ENCODE measurements at places on chromosomes 11 and 22.

GRCh38 chr11:32348502-32348901 is 86.8 kb downstream of the WT1 start:
- no peaks in the 10 kb centered on the region for H3K36me3 ChIP-seq
- peaks cover 3% of the 10 kb centered on the region for H3K4me1 ChIP-seq
- no peak overlapping the region for H3K4me3 ChIP-seq
- DNase-seq: no peak
- peaks cover 12% of the 10 kb centered on the region for H3K27me3 ChIP-seq

GRCh38 chr11:106369224-106369623 is 291.8 kb downstream of the AASDHPPT start:
- H3K4me1 ChIP-seq: no peaks in the 10 kb centered on the region
- no peak overlapping the region for H3K27ac ChIP-seq
- H3K27me3 ChIP-seq: no peaks in the 10 kb centered on the region
- DNase-seq: no peak

GRCh38 chr11:9550191-9550628 is 23.3 kb upstream of the WEE1 start:
- DNase-seq: no peak
- H3K4me1 ChIP-seq: peaks cover 8% of the 10 kb centered on the region
- no peaks in the 10 kb centered on the region for H3K36me3 ChIP-seq
- H3K4me3 ChIP-seq: no peak overlapping the region
- no peak overlapping the region for H3K27ac ChIP-seq

DNA sequence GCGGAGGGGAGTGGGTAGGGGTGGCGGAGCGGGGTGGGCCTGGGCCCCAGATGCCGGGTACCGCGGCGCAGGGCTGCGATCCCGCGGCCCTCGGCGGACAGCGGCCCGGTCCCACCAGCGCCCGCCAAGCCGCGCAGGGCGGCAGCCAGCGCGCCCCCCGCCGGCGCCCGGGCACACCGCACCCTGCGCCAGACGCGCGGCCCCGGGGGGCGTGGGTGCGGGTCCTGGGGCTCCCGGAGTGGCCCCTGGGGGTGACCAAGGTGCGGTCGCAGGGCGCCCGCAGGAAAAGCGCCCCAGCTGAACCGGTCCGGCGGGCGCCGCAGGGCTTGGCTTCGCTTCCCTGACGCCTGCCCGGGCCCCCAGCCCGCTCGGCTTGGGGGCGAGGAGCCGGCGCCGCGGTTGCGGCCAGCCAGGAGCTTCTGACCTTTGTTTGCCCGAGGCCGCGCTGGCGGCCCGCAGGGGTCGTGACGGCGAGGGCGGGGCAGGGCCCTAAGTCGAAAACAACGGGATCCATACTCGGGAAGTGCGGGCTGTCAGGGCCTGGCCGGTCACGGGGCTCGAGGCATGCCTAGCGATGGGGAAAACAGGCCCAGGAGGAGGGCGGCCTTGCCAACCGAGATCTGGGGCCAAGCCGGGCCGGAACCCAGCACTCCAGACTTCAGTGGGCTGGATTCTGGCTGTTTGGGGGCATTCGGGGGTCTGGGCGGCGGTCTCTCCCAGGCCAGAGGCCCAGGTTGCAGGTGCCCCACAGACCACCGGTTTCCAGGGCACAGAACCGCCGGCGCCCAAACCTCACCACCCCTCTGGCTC is 581 bp upstream of the AP5B1 start:
- peaks cover 21% of the 10 kb centered on the region for H3K27me3 ChIP-seq
- H3K4me3 ChIP-seq: peak overlapping the region; percentile 34
- DNase-seq: no peak
- H3K4me1 ChIP-seq: peaks cover 22% of the 10 kb centered on the region

DNA sequence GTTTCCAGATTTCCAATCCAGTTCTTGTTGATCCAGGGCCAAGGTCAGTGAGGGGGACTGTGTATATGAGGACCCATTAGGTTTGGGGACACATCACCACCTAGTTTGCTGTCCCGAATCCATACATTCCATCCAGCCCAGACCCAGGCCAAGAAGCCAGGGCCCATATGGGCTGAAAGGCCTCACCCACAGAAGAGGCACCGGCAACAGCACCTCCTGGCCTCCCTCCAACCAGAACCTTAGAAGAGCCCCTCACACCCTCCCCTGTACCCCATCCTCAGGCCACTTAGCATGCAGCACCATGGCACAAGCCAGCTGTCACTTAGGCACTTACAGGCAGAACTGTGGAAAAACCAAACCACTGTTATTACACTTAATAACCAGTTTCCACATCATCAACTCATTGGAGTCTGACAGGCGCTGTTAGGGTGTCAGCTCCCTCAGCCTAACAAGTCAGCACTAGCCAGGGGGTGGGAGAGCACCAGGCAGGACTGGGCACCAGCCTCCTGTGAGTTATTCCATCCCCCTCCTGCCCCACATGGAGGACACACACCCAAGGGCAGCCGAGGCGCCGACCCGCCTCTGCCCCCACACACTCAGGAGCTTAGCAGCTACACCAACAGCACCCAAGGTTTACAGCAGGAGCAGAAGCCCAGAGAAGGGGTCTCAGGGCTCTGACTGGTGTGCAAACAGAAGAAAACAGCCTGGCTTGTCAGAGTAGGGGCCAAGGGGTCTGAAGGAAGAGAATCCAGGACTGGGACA is 132.0 kb downstream of the BUD13 start:
- H3K27ac ChIP-seq: no peak overlapping the region
- H3K36me3 ChIP-seq: no peaks in the 10 kb centered on the region
- DNase-seq: no peak
- H3K4me1 ChIP-seq: no peaks in the 10 kb centered on the region

- no peak overlapping the region for H3K4me3 ChIP-seq
- DNase-seq: no peak
- H3K4me1 ChIP-seq: peaks cover 1% of the 10 kb centered on the region
These were observed 15.2 kb downstream of the PHLDB1 start for GRCh38 chr11:118622376-118623268.
